Suprapubic skin (tissue), 4 donors: ENCODE measurements at places on chromosomes 2 and 18. TPM values are rescaled to one million over a fixed set of nuclear protein-coding genes. Genes with fewer than 3 reads are reported as not detected.

- H3K4me3 ChIP-seq: no peak overlapping the region
- H3K4me1 ChIP-seq: peaks cover 10% of the 10 kb centered on the region
- no peak overlapping the region for H3K27ac ChIP-seq
- DNase-seq: no peak
- no peaks in the 10 kb centered on the region for H3K36me3 ChIP-seq
Observed at GRCh38 chr2:203808046-203808750, 59.4 kb upstream of the CTLA4 start.

- no peak for DNase-seq
- H3K27me3 ChIP-seq: no peaks in the 10 kb centered on the region
- H3K4me1 ChIP-seq: no peaks in the 10 kb centered on the region
- no peaks in the 10 kb centered on the region for H3K36me3 ChIP-seq
- H3K27ac ChIP-seq: no peak overlapping the region
Observed at GRCh38 chr18:56532176-56532840, 106.1 kb downstream of the TXNL1 start.

DNA sequence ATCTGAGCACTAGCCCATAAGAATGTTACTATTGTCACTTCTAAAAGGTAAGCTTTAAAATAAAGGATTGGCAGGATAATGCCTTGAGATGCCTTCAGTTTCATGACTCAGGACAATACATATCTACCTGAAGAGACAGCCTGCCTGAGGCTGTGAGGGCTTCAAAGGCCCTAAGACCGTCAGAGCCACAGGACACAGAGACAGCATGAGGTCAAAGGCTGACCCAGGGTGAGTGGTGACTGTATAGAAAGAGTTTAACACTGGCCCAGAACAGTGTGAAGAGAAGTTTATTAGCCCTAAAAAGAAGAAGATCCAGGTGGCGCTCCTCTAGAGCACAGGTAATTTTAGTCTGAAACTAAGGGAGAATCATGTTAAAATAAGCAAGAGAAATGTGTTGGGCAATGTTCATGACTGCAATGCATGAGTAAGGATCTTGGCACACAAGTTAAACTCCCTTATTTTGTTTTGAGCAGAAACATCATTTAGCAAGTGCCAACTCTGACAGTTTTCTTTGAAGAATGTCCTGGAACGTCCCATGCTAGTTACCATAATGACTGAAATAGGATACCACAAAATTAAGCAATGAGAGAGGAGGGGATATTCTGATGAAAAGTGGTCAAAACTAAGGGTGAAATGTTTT, 78.1 kb upstream of the FAM110C start:
- DNase-seq: no peak
- H3K27ac ChIP-seq: no peak overlapping the region
- no peaks in the 10 kb centered on the region for H3K36me3 ChIP-seq
- peaks cover 6% of the 10 kb centered on the region for H3K4me1 ChIP-seq
- H3K27me3 ChIP-seq: no peaks in the 10 kb centered on the region

DNA sequence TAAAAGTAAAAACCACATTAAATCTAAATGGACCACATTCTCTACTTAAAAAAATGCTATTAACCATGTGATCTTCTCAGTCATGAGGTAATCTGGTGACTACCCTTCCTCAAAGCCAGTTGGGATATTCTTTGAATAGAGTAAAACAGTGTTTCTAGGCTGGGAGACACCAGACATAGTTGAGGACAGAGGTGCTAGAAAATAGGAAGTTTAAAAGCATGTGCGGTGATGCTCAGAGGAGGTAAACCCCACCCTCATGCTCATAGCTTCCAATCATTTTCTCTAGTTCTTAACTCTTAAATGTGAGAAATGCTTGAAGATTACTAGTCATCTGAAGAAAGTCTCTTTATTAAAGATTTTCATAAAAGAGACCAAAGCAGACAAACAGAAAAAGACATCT, 30.7 kb upstream of the ELAC1 start:
- no peaks in the 10 kb centered on the region for H3K27me3 ChIP-seq
- H3K4me1 ChIP-seq: no peaks in the 10 kb centered on the region
- H3K36me3 ChIP-seq: peaks cover 3% of the 10 kb centered on the region
- no peak overlapping the region for H3K4me3 ChIP-seq
- H3K27ac ChIP-seq: no peak overlapping the region

DNA sequence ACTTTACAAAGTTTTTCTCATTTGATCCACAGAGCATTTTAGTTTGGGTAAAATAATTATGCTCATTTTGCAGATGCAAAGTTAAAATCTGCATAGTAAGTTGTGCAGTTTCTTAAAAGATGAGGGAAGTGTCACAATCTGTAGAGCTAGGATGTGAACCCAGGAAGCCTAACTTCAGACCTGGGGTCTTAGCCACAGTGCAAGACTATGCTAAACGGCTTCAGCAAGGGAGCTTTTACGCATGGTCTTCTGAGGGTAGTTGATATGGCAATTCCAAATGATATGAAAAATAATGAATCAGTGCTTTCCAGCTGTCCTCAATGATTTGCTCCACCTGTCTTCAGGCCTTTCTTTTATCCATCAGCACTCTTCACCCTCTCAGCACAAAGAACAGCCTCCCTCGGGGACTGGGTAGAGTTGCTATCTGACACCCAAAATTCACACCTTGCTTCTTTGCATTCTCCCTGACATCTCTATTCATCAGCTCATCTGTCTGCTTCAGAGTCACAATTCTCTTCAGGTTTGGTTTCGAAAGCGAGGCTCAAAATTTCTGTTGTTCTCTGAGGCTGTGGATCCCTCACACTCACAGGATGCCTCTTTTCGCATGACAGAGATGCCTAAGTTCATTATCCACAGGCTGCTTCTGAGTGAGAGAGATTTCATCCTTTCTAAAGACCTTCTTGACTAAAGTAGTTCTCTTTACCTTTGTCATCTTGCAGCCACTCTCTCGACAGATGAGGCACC, 302.5 kb downstream of the NRXN1 start:
- no peak overlapping the region for H3K4me3 ChIP-seq
- no peak for DNase-seq
- no peaks in the 10 kb centered on the region for H3K36me3 ChIP-seq
- no peaks in the 10 kb centered on the region for H3K27me3 ChIP-seq
- no peaks in the 10 kb centered on the region for H3K4me1 ChIP-seq
- H3K27ac ChIP-seq: no peak overlapping the region

DNA sequence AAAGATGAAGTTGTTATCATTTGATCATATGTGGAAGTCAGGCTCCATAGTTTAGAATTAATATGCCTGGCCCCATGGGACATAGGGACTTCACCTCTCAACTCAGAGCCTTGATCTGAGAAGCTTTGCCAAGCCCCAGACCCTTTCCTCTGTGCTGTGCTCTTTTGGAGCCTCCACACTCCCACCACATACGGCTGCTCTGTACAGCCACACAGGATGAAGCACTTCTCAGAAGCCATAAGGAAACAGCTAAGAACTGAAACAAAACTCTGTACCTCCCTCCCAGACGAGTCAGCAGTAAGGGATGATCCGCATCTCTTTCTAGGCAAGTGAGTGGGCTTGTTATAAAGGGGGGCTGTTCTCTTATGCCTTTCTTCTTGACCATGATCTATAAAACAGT, 66.5 kb downstream of the CAB39 start:
- H3K4me3 ChIP-seq: no peak overlapping the region
- H3K27ac ChIP-seq: no peak overlapping the region
- no peaks in the 10 kb centered on the region for H3K27me3 ChIP-seq
- peaks cover 5% of the 10 kb centered on the region for H3K36me3 ChIP-seq
- no peak for DNase-seq

DNA sequence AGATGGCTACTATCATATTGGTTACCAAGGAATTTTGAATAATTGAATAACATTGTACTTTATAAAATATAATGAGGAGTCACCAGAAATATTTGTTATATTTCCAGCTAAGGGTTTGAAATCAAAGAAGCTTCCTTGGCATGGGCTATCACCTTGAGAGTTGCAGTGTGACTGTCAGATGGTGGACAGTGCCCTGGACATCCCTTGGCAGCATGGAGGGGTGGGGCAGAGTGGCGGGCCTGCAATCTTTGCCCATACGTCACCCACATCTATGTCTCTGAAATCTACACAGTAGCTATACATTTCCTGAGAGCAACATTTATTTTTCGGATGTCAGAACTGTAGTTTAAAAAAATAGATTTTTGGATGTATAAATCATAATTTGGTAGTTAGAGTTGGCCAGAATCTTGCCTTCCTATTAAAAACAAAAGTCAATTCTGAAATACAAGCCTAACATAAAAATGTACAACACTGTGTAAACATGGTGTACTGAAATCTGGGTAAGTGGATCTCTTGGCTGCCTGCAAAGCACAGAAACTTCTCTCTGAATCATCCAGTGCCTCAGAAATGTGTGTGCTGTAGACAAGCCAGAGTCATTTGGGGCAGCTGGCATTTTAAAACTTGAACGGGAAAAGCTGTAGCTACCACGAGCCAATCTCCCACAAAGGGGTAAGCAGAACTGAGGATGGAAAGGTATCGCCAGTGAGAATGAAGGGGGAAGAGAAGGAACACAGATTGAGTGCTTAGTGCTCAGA, 124.2 kb upstream of the ARHGAP28 start:
- no peaks in the 10 kb centered on the region for H3K36me3 ChIP-seq
- no peak for DNase-seq
- peaks cover 12% of the 10 kb centered on the region for H3K4me1 ChIP-seq
- H3K27ac ChIP-seq: no peak overlapping the region
- no peaks in the 10 kb centered on the region for H3K27me3 ChIP-seq

DNA sequence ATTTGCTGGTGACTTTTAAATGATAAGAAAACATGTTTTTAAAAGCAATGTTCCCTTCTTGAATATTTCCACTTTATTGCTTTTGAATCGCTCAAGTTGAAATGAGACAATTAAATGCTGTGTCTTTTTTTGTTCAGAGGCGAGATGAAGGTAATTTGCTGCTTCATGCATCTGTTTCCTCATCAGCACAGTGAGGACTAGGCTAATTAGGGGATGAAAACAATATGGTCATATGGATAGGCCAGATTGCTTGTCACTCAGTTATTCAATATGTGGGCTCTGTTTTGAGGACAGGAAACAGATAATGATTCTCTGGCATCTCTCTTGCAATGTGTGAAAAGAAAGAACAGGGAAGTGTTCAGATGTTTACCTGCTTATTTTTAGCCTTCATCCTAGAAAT, 61.0 kb downstream of the ERBB4 start:
- H3K4me1 ChIP-seq: no peaks in the 10 kb centered on the region
- no peak overlapping the region for H3K4me3 ChIP-seq
- no peak for DNase-seq
- H3K27me3 ChIP-seq: no peaks in the 10 kb centered on the region
- H3K36me3 ChIP-seq: no peaks in the 10 kb centered on the region

GRCh38 chr2:214543386-214543955, 132.6 kb downstream of the VWC2L start:
- H3K4me3 ChIP-seq: no peak overlapping the region
- H3K4me1 ChIP-seq: peaks cover 4% of the 10 kb centered on the region
- H3K36me3 ChIP-seq: no peaks in the 10 kb centered on the region
- no peak overlapping the region for H3K27ac ChIP-seq
- no peaks in the 10 kb centered on the region for H3K27me3 ChIP-seq

DNA sequence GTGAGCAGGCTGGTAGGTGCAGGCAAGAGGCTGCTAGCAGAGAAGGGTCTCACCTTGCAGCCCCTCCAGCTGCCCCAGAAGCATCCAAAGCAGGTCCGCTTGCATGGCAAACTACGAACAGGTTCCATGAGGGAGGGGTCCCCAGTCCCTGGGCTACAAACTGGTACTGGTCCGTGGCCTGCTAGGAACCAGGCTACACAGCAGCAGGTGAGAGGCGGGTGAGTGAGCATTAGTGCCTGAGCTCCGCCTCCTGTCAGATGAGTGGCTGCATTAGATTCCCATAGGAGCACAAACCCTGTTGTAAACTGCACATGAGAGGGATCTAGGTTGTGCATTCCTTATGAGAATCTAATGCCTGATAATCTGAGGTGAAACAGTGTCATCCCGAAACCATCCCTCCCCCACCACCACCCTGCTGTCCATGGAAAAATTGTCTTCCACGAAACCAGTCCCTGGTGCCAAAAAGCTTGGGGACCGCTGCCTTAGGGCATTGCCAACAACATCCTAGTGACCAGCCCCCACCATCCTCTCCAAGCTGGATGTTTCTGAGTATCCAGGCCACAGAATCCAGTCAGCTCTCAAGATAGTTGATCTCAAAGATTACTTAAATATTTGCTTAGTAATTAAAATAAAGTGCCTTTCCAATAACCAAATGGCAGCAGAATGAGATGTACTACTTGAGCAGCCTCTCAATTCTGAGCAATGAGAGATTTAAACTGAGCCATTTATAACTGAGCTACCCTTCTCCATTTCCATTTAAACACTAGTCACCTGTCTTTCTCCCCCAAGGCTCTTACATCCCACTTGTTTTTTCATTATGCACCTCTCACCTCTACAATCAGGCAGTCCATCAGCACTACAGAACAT, 32.4 kb downstream of the LRP2 start:
- H3K27me3 ChIP-seq: peaks cover 7% of the 10 kb centered on the region
- no peaks in the 10 kb centered on the region for H3K4me1 ChIP-seq
- DNase-seq: no peak
- H3K27ac ChIP-seq: no peak overlapping the region

- H3K4me3 ChIP-seq: peak overlapping the region; percentile 89
- peaks cover 33% of the 10 kb centered on the region for H3K4me1 ChIP-seq
- no peak overlapping the region for H3K27ac ChIP-seq
- DNase-seq: no peak
- no peaks in the 10 kb centered on the region for H3K36me3 ChIP-seq
- no peaks in the 10 kb centered on the region for H3K27me3 ChIP-seq
Observed at GRCh38 chr2:9205486-9205885, 1.1 kb upstream of the ASAP2 start.

GRCh38 chr2:72062336-72062735, 85.3 kb downstream of the CYP26B1 start:
- H3K27me3 ChIP-seq: no peaks in the 10 kb centered on the region
- H3K4me3 ChIP-seq: no peak overlapping the region
- no peak for DNase-seq
- H3K36me3 ChIP-seq: no peaks in the 10 kb centered on the region
- H3K27ac ChIP-seq: no peak overlapping the region

GRCh38 chr2:57598551-57598950, 448.1 kb upstream of the VRK2 start:
- H3K36me3 ChIP-seq: no peaks in the 10 kb centered on the region
- H3K27ac ChIP-seq: no peak overlapping the region
- no peak for DNase-seq
- no peaks in the 10 kb centered on the region for H3K4me1 ChIP-seq
- H3K27me3 ChIP-seq: no peaks in the 10 kb centered on the region
- no peak overlapping the region for H3K4me3 ChIP-seq

- H3K4me3 ChIP-seq: no peak overlapping the region
- no peaks in the 10 kb centered on the region for H3K36me3 ChIP-seq
- no peak overlapping the region for H3K27ac ChIP-seq
Observed at GRCh38 chr18:70276416-70277191, 12.2 kb upstream of the SOCS6 start.

GRCh38 chr2:239834143-239834542, 191.0 kb downstream of the NDUFA10 start:
- no peak overlapping the region for H3K27ac ChIP-seq
- no peak overlapping the region for H3K4me3 ChIP-seq
- no peaks in the 10 kb centered on the region for H3K27me3 ChIP-seq
- H3K36me3 ChIP-seq: no peaks in the 10 kb centered on the region

- H3K36me3 ChIP-seq: no peaks in the 10 kb centered on the region
- H3K4me3 ChIP-seq: no peak overlapping the region
- H3K4me1 ChIP-seq: no peaks in the 10 kb centered on the region
- no peak for DNase-seq
Observed at GRCh38 chr2:59654710-59655109, 898.7 kb downstream of the BCL11A start.

RTP5 gene
- total RNA-seq: not detected

TMEFF2 gene
- 0.36 TPM for total RNA-seq

CPLX4 gene
- total RNA-seq: not detected

EGR4 gene
- total RNA-seq: not detected

CPS1 gene
- 6.8 TPM for total RNA-seq

C2orf74 gene
- total RNA-seq: 7.4 TPM

CHRND gene
- total RNA-seq: not detected

GRHL1 gene
- 127 TPM for total RNA-seq

L3MBTL4 gene
- total RNA-seq: 11.9 TPM

CLIP4 gene
- total RNA-seq: 65.7 TPM

MEX3C gene
- 42.0 TPM for total RNA-seq
